ENCODE measurements at places on chromosomes 4 and X.
A peak's percentile ranks its signal among the peaks of the same experiment; 100 is the strongest.

GRCh38 chrX:44871931-44872820, 812 bp upstream of the KDM6A start:
- peak; percentile 49 for DNase-seq

GRCh38 chr4:73814679-73815078, 21.8 kb upstream of the CXCL6 start:
- DNase-seq: no peak

DNA sequence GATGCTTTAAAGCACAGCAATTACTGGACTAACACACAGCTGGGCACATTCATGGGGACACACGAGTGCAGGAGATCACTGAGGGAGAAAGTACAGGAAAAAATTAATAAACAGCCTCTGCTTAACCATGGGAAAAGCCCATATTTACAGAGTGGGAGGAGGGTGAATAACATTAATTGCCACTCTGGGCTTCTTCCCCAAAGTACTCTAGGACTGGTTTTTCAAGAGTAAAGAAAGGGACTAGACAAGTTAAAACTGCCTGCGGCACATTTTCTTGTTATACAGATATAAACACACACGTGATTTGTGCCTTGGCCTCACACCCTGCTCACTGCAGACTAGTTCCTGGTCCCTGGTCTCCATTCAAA, 179.7 kb upstream of the TET2 start:
- DNase-seq: no peak

GRCh38 chr4:110224812-110225211, 26.4 kb upstream of the ELOVL6 start:
- DNase-seq: no peak

DNA sequence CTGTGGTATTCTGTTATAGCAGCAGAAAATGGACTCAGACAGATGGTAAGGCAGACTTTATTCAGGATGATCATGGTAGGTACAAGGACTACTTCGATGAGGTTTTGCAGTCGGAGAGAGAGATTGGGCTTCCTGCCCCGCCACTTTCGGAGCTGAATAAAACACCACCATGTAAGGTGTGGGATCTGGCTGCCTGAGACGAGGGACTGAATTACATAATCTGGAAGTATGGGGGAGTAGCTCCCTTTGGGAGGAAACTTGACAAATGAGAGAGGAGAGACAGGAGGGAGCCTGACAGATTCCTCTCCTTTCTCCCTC, 255.5 kb upstream of the GATB start:
- no peak for DNase-seq

DNA sequence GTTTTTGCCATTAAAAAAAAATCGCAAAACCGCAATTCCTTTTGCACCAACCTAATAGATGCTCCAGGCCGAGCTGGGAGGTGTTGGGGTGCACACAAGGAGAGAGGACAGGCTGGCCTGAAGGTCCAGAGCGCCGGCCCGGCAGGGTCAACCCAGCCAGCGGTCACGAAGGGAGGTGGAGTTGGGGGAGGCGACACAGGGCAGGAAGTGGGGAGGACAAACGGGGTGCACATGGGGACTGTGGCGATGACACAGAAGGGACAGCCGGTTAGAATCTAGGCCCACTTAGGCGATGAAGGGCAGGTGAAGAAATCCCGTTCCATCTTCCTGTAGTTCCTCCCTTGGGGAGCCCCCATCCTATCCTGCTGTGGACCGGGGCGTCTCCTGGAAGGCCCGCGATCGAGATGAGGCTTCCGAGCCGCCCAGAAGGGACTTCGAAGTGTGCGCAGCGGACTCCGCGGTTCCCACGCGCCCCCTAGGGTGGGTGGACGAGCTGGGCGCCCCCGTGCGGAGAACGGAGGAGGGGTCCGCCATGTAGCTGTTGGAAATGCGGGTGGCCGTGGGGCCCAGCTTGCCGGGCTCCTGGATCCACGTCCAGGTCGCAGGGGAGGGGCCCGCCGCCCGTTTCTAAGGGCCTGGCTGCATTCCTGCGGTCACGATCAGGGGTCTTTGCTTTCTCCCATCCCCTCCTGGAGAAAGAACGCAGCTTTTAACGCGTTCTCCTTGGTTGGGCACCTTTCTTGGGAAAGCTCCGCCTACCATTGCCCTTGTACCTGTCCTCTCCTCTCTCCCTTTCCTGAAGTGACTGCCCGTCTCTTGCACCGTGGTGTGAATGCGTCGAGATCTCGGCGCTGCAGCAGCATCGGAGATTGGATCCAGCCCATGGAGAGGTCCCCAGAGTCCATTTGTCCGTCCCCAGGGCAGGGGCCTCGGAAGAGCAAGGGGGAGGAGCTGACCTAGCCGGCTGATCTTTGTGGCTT, 17.0 kb upstream of the HPF1 start:
- DNase-seq: no peak

DNA sequence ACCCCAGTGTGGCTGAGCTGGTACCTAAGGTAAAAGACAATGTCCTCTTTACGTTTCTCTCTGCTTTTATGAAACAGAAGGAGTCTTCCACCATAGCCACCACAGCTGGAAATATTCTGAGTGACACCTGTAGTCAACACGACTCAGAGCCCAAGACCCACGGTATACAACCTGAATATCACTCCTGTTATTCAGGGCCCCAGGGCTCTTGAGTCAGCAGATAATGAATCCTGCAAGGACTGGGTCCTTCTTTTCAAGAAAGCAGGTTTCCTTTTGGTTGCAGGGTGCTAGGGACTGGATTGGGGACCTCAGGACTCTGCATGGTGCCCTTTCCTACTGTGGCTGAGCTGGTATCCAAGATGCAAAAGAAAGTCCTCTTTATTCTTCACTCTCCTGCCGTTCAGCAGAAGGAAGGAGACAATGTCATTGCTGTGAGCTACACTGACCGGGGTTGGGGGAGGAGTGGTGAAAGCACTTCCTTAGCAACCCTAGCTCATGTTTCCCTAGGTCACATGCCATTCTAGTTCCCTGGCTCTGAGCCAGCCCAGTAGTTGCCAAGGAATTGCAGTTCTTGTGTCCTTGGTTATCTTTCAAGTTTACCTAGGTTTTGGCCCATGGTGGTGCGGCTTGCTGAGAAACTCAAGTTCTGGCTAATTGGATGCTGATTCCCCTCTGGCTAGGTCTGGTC, 23.7 kb upstream of the UNC5C start:
- DNase-seq: no peak

DNA sequence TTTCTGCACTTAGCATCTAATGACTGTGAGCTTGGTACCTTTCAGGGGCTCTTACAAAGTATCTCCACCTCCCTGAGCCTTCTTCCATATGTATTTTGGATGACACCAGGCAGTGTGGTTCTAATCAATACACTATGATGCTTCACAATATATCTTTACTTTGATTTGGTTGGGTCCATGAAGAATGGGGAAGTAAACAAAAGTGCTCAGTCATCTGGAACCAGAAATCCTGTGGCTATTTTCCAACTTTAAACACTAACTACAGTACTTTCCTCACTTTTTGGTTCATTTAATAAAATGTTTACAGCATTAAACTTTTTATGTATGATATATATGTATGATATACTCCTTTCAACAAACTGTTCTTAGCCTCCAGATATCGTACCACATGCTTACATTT, 216.4 kb upstream of the AFF2 start:
- no peak for DNase-seq

GRCh38 chrX:136906921-136907510, 26.5 kb upstream of the RBMX start:
- DNase-seq: no peak

GRCh38 chr4:40630335-40631021, 814 bp upstream of the RBM47 start:
- peak; percentile 74 for DNase-seq

- DNase-seq: no peak
Measured at GRCh38 chr4:3614731-3614980, 82.4 kb upstream of the LRPAP1 start.

GRCh38 chr4:39004758-39005157, 27.5 kb downstream of the TMEM156 start:
- no peak for DNase-seq

GRCh38 chr4:100421361-100421978, 96.4 kb downstream of the EMCN start:
- DNase-seq: peak; percentile 43

DNA sequence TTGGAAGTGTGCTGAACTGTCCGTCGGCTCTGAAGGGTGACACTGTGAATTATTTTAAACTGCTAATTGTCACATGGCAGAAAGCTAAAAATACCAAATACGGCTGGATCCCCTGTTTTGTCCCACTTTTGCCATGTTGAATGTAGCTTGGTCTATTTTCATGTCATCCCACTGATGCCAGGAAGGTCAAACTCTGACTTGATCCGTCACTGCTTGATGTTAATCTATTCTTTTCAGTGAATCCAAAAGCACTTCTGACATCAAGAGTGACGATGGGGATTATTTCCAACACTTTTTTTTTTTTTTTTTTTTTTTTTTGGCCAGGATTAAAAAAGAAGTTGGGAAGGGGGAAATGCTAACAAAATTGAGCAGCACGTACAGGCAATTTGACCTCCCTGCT, 734.6 kb upstream of the TENM3 start:
- no peak for DNase-seq

All from NCI-H526 (cell line).